ENCODE measurements at places on chromosomes 5 and 9.

- no peak for DNase-seq
Observed at GRCh38 chr5:6319116-6319515, 59.2 kb downstream of the MED10 start.

GRCh38 chr9:70492319-70492777 lies 77.9 kb upstream of the KLF9 start:
- no peak for DNase-seq

DNA sequence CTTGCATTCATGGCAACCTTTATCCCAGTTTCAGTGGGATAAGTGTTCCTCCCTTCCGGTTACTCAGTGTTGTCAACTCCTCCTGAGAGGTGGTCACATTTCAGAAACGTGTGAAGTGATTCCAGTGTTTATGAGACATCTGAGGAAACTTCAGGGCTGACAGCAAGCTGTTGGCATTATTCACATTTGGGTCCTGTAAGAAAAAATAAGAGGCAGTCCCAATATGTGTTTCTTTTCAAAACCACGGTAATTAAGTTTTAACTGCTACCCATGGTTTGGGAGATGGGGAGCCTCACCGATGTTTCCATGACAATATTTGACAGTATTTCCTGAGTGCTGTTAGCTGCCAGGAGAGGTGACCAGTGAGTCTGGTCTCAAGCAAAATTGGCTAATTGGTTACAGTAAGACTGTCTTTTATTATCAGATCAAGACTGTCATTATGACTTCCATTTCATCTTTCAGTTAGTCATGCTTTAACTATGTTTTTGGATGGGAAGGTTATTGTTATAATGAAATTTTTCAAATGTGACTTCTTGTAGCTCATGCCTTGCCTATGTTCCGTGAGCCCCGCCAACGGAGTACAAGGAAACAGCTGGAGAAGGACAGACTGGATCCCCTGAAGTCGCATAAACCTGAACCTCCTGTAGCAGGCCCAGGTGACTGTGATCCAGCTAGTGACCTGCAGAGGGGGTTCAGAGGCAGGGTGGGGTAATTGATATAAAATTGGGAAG lies 115.3 kb downstream of the GDNF start:
- DNase-seq: no peak

GRCh38 chr5:137199201-137199600 lies 299.9 kb downstream of the SPOCK1 start:
- peak; percentile 17 for DNase-seq

DNA sequence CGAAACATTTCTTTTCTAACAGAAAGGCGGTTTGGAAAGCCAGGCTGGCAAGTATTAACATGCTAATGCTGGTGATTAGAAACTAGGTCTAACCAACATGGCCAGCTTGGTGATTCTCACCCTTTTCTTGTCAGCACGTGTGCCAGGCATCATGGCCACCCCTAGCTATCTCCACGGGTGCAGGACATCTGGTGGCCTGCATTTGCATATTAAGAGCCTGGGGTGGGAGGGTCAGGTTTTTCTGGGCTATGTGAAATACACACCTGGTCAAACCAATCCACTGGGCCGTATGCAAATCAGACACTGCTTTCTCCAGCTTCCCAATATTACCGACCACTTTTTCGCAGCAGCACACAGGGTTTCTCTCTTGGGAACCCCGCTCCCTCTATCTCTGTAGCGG lies 612.1 kb downstream of the PTPRD start:
- no peak for DNase-seq

GRCh38 chr5:14321936-14322335 lies 178.8 kb downstream of the TRIO start:
- DNase-seq: no peak

GRCh38 chr9:117860849-117861248 lies 156.6 kb downstream of the TLR4 start:
- no peak for DNase-seq

- no peak for DNase-seq
Observed at GRCh38 chr5:163596608-163597315, 91.3 kb downstream of the MAT2B start.

GRCh38 chr5:145243016-145243415 lies 592.1 kb downstream of the PRELID2 start:
- DNase-seq: no peak

DNA sequence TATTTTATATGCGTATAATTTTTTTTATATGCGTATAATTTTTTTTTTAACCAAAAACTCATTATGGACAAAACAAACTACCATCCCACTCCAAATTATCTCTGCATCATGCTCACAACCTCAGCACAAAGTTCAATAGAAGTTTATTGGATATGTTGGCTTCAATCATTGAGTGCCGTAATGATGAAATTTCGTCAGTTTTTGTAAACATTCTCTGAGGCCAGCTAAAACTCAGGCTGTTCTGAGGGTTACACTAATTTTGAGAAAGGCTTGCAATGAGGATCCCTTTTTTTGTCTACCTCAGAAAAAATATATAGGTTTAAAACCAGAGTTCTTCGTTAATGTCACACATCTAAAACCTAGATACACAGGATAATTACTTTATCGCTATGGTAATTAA lies 1253.2 kb downstream of the EFNA5 start:
- no peak for DNase-seq

- no peak for DNase-seq
Observed at GRCh38 chr5:154830219-154830595, 20.2 kb downstream of the FAXDC2 start.

DNA sequence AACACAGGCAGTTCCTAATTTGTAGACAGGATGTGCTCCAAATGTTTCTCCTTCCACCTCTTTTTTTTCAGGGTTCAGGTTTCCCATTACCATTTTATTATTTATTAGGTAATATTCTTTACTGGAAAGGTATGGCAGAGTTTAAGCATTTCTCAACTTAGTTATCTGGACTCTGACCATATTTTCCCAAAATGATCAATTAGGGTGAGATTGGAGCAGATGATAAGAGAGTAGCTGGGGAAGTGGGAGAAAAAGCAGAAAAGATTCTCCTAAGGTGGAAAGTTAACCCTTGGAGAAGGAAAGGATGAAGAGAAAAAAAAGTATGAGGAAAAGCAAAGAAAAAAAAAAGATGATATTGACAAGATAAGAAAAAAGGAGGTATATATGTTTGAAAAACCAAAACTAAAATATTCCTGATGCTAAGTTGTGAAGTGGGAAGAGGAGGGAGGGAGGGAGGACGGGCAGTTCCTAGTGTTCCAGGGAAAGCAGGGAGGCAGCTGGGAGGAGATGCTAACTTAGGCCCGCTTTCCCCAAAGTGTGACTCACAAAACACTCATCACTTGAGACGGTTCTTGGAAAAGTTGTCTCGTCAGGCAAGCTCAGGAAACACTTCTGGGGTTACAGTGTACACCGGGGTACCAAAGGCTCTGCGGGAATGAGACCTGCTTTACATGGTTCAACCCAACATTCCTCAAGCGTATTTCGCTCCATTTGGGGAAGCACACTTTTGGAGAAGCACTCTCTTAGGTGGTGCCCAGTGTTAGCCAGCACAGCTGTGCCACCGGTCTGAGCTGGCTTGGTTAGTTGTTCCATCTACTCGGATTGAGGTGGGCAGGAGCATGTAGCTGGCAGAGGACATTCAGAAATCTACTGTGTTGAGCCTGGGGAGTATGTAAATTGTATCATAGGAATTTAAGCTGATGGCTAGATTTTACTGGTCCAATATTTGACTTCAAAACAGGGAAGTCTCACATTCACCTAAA lies 35.1 kb downstream of the B4GALT1 start:
- DNase-seq: peak; percentile 90

- DNase-seq: peak; percentile 94
Observed at GRCh38 chr9:35844628-35845270, 15.7 kb downstream of the TMEM8B start.

- no peak for DNase-seq
Observed at GRCh38 chr5:1965925-1966324, 83.2 kb upstream of the IRX4 start.

GRCh38 chr5:111308951-111309350 lies 84.8 kb downstream of the CAMK4 start:
- no peak for DNase-seq

GRCh38 chr5:64864171-64864570 lies 95.4 kb downstream of the CWC27 start:
- DNase-seq: no peak

DNA sequence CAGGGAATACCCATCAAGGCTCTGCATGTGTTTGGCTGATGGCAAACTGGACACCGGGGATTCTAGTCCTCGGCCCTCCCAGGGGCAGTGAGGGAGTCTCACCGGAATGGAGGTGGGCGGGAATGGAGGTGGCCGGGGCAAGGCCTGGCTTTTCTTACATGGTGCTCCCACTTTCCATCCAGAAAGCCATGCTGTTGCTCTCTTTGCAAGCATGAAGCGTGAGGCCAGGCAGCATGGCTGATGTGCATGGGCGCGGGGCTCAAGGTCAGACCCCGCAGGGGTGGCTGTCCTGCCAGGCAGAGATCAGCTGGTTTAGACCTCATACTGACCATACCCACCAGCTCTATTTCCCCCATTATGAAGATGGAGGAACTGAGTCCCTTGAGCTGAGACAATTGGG lies 108.0 kb upstream of the PHYKPL start:
- no peak for DNase-seq

DNA sequence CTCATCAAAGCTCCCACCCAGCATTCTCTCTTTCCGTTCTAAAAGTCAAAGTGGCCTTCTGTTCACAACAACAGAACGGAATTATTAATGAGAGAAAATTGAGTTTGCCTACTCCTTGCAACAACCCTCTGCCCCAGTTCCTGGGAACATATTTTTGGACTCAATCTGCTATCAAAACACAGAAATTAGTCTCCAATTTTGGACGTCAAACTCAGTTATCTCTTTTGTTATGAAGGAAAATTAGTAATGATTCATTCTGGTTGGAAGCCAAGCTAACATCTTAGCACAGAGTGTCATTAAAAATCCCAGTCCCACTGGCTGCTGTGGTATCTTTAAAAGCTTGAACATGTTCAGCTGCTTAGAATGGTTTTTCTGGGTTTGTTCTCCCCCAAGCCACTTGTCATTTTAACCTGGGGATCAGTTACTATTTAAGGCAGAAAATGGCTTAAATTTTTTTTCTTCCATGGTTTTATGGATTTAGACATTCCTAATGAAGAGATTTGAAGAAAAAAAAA lies 343.2 kb downstream of the TRIM32 start:
- DNase-seq: no peak

DNA sequence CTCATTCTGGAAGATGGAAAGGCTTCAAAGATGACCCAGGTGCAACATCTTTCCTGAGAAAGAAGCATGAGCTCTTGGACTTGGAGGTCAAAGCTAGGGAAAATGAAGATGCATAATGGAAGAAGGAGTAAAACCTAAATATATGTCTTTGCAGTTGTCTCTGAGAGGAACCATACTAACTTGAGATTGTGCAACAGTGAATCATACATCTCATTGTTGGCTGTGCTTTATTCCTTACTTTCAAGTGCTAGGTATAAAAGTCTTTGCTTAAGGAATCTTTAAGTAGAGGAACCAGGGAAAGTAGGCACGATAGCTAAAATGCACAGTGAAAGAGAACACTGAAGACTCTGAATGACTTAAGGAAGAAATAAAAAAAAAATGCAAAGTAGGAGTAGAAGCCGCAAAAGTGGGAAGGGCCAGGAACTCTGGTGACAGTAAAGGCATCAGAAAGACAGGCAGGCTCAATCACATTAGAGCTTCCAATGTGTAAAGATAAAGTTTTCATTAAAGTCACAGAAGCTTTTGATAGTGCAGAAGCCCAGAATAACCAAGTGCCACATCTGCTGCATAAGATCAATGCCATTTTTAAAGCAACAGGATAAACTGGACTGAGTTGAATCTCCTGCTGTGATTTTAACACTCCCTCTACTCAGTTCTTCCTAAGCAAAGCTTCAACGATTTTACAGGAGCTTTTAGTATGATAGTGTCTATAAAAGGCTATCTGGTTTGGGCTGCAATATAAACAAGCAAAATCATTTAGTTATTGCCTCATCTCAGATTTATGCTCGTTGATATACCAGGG lies 432.3 kb upstream of the EDIL3 start:
- DNase-seq: peak; percentile 29

DNA sequence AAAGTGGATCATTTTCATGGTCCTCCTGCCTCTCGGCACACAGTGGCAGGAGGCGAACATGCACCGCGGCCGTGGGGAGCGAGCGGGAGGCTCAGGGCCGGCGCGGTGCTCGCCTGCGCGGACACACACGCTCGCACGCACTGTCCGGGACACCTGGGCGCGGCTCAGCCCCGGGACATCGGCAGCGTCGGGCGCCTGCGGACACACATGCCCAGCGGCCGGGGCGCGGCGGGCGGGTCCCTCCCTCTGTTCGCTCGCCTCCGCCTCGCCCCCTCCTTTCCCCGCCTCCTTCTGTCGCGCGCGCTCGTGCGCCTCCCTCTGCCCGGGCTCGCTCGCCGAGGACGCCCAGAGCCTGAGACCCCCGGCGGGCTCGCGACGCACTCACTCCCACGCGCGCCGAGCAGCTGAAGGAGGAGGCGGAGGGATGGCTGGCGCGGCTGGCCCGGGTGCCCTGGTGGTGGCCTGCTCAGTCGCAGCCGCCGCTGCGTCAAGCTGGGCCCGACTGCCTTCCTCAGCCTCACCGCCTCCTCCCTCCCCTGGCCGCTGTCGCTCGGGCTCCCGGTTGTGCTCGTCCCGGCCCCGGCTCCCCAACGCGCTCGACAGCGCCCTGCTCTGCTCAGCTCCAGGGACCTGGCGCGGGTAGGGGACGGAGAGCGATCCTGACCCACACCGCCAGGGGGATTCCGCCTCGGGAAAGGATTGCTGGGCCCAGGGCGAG lies at the start of gene FRMD3:
Gene FRMD3 (minus strand): TSS at position 230 of the 718 bp plus-strand sequence. CDS start 170 bp downstream, at position 60.
- peak; percentile 16 for DNase-seq

DNA sequence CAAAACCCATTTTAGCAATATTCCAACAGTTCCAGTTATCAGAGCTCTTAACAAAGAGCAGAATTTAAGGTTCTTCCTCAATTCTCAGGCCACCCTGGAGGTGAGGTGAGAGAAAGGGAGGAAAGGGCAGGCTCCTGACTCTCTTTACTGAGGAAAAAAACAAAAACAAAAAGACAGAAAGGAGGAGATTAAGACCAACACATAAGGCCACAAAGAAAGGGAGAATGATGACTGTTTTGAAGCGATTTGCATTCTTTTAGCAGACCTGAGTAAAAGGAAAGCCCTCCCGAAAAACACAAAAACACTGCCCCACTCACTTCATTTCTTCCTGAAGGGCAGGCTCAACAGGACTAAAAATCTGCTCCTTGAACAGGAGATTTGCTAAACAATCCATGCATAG lies 300.5 kb downstream of the ARL15 start:
- no peak for DNase-seq

GRCh38 chr5:116476897-116477537 lies 97.6 kb downstream of the SEMA6A start:
- no peak for DNase-seq

GRCh38 chr5:103764403-103764802 lies 201.8 kb upstream of the NUDT12 start:
- no peak for DNase-seq

GRCh38 chr5:169778622-169779596 lies 141.8 kb downstream of the DOCK2 start:
- DNase-seq: no peak

GRCh38 chr5:38529955-38530646 lies 26.3 kb downstream of the LIFR start:
- no peak for DNase-seq

All from IMR-90 (cell line).